ENCODE measurements at places on chromosomes 5 and 9.

- no peak for DNase-seq
Measured at GRCh38 chr5:178116143-178116885, 3.0 kb downstream of the N4BP3 start.

- no peak for DNase-seq
Measured at GRCh38 chr9:133518200-133518599, 6.6 kb downstream of the MYMK start.

DNA sequence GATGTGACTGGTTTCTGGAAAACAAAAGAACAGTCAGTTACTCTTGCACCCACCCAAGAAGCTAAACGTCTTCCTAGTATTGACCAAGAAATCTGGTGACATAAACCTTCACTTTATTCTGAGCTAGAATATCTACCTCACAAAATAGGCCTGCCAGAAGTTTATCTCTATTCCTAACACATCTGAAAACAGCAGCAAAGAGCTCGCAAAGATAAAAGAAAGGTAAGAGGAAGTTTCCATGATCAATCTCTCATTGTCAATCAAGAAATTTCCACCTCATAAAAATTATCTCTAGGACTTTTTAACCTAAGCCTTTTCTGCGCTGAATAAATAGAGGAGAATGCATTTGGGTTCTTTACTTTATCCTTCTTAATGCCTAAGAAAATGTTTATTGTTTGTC, 17.3 kb upstream of the ZNF474 start:
- no peak for DNase-seq

DNA sequence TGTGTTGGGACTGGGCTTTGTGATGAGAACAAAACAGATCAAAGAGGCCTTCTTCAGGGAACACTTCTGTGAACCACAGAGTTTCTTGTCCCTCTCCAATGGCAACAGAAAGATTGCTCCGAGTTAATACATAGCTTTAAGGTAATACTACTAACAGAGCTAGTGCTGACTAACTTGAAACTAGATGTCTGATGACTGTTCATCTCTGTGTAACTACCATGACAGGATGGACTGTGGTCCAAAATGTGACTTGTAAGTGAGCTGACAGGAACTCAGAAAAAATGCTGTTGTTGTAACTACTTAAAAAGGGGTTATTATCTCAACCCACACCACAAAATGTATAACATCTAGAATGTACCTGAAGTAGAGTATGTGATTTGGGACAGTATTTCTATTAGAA, 630.2 kb upstream of the DMAC1 start:
- DNase-seq, result no peak

Measured in cortex of kidney (tissue), 1 donor.